ENCODE measurements at places on chromosomes 7 and 10. TPM values are rescaled to one million over a fixed set of nuclear protein-coding genes. Genes with fewer than 3 reads are reported as not detected.

- DNase-seq: no peak
These were observed 108.2 kb downstream of the PLCE1 start for GRCh38 chr10:94101894-94102293.

- no peak for DNase-seq
These were observed 1175.2 kb downstream of the NXPH1 start for GRCh38 chr7:9608560-9608959.

DNA sequence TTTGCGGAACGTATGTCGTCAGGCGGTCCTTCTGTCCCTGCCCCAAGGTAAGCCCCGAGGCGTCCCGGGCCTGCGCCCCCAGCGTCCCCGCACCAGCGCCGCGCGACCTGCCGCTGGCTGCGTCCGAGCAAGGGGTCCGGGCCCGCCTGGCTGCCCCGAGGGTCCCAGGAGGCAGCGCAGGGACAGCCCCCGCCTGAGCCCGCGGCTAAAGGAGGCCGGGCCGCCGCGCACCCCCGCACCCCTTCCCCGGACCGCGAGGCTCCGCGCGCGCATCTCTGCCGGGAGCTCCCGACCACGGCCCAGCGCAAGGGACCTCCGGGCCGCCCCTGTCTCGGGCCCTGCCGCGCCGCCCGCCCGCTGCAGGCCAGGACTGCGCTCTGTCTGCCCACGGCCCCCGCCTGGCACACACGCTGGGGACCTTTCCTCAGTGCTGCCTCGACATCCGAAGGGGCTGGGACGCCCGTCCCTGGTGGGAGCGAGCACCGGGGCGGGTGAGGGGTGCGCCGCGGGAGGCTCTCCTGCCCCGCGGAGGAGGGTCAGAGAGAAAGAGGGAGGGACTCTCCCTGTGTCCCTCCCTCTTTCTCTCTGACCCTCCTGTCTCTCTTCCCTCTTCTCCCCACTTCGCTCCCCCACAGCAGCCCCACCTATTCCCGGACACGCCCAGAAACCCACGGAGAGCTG lies 25.0 kb downstream of the SHH start:
- no peak for DNase-seq

GRCh38 chr7:19352305-19352695 lies 207.1 kb upstream of the FERD3L start:
- no peak for DNase-seq

DNA sequence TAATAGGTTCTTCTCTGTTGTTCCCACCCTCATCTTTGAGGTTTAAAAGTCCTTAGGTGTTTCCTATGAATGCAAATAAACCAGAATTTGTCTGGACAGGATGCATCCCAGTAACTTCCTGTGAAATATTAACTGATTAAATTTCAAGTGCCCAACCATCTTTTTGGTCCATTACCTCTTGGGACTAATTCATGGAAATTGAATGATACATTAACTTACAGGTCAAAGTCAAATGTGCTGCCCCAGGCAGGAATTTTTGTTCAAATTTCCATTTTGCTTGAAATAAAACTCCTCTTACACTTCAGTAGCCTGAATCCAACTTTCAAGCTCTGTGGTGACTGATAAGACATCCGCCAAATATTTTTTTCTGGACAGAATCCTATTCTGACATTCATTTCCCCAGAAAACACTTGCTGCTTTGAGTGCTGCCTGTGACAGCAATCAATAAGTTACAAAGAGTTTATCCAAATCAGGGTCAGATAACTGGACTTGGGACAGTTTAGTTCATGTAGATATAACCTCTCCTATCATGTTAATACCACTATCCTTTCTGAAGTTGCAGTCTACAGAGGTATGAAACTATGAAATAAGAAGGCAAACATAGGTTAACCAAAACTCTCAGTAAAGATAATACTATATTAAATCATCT lies 383.5 kb downstream of the POM121L12 start:
- DNase-seq: no peak

DNA sequence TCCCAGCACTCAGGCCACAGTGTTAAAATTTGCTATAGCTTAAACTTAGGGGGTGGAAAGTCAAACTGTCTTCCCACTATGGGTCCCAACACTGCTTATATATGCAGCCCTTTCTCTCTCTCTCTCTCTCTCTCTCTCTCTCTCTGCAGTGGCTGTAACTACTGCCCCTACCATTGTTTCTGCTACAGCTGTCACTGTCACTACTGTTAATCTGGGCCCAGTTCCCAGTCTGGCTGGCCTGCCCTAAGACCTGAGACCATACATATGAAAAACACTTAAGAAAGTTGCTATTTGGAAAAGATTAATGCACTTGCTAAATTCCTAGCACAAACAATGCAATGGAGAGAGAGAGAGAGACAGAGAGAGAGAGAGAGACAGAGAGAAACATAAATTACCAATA lies 78.6 kb downstream of the THSD7A start:
- no peak for DNase-seq

DNA sequence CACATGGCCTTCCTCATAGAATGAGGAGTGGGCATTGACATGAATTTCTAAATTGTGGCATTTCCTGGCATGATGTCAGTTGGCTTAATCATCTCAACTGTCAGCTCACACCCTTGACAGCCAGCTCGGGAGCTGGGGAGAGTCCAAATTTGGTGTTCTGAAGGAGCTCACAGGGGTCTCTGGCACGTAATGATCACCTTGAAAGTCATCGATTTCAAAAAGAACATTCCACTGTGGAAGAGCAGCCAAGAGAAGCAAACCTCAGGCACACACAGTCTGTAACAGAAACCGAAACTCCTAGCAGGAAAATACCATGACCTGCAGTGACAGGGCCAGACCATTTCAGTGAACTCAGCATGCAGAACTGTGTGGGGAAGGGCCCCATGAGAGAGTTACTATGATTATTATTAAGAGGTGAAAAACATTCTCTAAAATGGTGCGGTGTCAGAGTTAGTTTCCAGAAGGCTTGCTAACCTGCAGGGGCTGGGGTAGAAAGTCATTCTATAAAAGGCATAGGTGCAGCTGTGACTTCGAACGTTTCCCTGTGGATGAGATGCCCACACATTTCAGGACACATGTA lies 26.4 kb upstream of the KLF6 start:
- DNase-seq: peak; percentile 56

Gene CLDN3
- not detected for total RNA-seq

GRCh38 chr10:18211862-18212261 lies 71.6 kb downstream of the CACNB2 start:
- DNase-seq: no peak

- DNase-seq: no peak
These were observed 24.7 kb downstream of the PDGFA start for GRCh38 chr7:494906-495305.

DNA sequence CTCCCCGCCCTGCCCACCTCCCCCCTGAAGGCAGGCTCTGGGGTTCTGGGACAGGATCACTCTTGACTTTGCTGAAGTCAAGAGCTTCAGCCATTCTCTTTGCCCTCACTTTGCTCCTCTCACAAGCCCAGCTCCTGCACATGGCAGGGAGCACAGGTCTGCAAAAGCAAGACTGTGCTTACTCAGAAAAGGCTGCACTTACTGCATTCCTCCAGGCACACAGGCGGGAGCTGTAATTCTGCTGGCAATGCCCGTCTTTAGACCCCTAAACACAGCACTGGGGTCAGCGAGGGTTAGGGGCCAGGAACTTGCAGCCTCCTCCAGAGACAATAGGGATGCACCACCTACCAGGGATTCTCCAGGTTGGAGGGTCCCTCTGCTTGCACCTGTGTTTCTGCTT lies 523.7 kb downstream of the TCERG1L start:
- no peak for DNase-seq

Gene DDIT4
- 144 TPM for total RNA-seq

- DNase-seq: no peak
These were observed 58.7 kb downstream of the ZRANB1 start for GRCh38 chr10:125000366-125001312.

DNA sequence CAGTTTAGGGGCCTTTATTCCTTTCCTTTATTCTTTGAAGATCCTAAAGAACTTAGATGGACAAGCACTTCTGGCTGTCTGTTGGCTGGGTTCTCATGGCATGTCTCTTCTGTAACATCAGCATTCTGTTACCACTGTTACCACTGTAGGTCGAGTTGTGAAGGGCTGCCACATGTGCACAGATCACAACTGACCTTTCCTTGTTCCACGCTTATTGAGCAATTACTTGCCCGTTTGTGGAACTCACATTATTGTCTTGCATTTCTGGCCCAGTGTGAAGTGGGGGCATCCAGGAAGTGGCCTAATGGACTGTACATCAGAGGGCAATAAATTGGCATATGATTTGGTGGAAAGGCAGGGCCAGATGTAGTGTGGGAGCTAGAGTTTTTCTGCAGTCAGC lies 23.7 kb downstream of the GBF1 start:
- no peak for DNase-seq

DNA sequence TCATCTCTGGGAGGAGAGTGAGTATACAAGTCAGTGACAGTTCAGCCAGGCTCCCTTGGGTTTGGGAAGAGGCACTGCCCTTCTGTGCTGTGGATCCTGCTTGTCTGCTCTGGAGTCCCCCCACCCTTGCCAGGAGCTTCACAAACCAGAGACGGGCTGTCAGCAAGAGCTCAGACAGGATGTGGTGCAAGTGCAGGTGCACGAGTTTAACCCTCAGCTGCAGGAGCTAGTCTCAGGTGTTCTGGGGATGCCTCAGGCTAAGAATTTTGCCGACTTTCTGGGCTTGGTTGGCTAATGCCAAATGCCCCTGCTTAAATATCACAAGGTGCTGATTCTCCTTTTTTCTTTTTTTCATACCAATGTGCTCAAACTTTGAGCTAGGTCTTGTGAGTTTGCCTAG lies 22.3 kb downstream of the ZNF783 start:
- peak; percentile 75 for DNase-seq

Gene FAM221A
- total RNA-seq: 6.2 TPM

DNA sequence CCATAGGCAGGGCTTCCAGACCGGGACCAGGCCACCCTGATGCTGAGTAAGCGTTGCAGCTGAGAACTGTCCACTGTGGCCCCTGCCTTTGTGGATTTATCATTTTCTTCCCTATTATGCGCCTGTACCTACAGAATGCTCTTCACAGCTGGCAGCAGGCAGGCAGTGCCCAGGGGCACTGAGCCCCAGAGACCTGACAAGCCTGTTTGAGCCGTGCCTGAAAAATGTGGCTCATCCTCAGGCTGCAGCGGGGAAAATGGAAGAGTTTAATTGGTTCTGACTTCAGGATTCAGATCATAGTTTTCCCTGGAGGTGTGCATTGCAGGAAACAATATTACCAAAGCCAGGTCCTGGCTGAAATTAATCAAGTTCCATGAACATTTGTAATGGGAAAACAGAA lies 200.2 kb downstream of the ZNF438 start:
- no peak for DNase-seq

Gene OR2A5
- total RNA-seq: not detected

DNA sequence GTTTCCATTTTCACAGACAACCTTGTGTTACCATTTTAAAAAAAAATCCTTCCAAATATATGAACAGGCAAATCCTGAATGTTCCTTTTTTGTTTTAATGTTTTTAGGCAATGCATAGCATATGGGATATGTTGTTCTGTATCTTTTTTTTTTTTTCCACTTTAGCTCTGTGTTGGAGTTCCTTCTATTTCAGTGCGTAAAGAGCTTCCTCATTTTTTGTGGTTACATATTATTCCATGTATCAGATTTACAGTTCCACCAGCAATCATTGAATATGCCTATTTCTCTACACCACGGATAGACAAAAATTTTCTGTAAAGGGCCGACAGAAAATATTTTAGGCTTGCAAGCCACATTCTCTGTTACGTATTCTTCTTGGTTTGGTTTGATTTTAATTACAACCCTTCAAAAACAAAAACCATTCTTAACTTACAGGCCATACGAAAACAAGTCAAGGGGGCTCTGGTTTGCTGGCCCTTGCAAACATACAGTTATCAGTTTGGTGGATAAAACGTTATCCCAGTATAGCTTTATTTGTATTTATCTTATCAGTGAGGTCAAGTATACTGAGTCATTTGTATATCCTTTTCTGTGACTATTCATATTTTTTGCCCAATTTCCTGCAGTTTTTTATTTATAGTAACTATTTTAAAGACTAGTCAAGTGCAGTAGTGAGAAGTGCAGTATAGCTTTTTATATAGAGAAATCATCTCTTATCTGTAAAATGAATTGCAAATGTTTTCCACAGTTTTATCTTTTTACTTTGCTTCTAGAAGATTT lies 55.7 kb downstream of the RALA start:
- DNase-seq: no peak

DNA sequence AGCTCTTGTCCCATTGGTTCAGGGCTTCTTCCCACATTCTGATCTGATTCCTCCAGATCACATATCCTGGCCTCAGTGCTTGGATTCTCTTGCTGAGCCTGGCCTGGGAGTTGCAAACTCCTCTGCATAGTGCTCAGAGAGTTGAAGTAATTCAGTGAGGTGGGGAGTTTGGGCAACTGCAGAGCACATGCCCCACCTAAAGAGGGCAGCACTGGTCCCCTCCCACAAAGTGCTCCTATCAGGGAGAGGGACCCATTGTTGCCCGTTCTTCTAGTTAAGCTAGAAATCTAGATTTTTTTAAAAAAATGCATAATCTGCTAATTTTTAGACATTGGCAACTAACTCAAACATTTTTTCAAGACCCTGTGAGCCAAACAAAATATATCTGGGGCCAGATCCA lies 45.1 kb downstream of the CHN2 start:
- DNase-seq: no peak

- DNase-seq: no peak
These were observed 229.9 kb downstream of the RPS24 start for GRCh38 chr10:78263521-78263988.

- no peak for DNase-seq
These were observed 41.2 kb downstream of the TACR2 start for GRCh38 chr10:69375307-69376151.

DNA sequence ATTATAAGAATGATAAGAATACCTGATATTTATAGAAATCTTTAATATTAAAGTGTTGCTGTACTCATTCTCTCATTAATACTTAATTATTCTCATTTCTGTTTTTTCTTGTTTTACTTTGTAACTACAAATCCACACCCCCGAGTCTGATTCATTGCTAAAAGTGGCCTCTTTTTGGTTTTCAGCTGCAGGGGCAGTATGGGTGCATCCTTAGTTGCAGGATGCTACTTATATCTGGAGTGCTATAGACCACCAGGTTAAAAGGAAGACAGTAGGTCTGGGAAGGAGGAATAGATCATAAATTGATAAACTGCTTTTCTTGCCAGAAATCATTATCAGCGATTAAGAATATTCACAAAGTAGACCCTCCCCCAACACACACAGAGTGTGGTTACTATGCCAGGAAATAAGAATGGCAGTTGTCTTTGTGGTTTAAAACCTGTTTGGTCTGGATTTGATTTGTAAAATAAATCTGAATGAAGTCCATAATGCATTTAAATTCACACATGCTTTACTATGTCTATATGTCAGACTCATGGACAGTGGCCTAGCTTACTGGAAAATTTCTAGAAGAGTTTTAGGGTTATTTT lies 96.5 kb downstream of the NRF1 start:
- DNase-seq: no peak
